HuH-7 (cell line): ENCODE measurements at places on chromosomes 11 and 22.
A peak's percentile ranks its signal among the peaks of the same experiment; 100 is the strongest.

GRCh38 chr22:36981247-36981775, 37.9 kb downstream of the TST start:
- no peak for DNase-seq

DNA sequence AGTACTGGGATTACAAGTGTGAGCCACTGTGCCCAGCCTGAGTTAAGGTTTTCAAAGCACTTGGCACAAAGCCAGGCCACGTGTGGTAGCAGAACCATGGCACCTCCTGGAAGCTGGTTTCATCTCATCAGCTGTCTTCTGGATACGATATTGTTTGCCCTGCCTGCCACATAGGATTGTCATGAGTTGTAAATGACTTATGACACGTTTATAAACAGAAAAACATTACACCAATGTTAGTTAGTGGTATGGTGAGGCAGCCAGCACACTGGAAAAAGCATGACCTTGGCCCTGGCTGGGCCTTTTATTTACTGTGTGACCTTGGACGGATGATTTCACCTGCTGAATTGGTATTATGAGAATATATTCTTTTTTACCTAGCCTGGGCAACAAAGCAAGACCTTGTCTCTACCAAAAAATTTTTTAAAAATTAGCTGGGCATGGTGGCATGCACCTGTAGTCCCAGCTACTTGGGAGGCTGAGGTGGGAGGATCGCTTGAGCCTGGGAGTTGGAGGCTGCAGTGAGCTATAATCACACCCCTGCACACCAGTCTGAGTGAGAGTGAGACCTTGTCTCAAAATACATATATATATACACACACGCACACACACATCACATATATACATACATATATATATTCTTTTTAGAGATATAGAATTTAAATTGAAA, 24.0 kb upstream of the MYH9 start:
- no peak for DNase-seq

DNA sequence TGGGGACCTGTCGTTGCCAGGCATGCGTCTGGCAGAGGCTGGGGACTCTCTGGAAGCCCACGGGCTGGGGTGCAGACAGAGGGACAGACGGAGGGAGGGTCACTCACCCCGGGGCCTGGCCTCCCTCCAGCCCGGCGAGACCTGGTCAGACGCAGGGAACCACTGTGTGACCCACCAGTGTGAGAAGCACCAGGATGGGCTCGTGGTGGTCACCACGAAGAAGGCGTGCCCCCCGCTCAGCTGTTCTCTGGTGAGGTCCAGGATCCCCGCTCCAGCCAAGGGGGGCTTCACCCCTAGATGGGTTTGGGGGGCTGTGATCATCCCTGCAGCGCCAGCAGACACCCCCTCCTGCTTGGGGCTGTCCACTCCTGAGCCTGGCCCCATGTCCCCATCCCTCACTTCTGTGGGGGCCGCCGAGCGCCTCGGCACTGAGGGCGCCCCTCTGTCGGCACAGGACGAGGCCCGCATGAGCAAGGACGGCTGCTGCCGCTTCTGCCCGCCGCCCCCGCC, 23.6 kb upstream of the MUC5B start:
- no peak for DNase-seq

DNA sequence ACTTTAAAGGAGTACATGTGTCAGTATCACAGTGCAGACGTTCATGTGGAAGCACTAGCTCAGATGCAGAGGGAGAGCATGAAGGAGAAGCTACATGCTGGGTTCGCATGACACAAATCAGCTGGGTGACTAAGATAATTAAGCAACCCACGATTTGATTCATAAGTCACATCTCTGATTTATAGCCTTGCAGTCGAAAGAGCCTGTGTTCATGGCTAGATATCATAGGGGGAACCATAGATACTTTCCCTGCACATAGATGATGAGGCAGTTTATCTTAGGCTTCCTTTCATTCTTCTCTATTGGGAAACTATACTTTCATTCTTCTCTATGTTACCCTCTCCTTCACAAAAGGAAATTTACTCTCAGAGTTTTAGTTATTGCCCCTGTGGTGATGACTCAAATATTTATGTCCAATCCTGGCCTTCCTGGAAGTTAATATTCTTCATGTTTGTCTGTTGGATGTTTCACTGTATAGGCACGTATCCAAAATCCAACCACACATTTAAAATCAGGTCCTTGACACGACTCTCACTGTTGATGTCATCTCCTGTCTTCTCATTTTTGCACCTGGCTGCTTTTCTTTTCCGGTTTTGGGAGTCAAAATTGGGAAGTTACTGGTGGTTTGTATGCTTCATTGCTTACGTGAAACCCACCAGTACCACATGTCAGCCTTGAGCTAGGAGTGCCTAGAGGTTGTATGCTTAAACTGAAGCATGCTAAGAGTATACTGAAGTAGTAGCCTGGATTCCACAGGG, 56.3 kb upstream of the SLC5A12 start:
- DNase-seq: no peak

- DNase-seq: no peak
Observed at GRCh38 chr11:107587306-107587979, 3.5 kb upstream of the ELMOD1 start.

DNA sequence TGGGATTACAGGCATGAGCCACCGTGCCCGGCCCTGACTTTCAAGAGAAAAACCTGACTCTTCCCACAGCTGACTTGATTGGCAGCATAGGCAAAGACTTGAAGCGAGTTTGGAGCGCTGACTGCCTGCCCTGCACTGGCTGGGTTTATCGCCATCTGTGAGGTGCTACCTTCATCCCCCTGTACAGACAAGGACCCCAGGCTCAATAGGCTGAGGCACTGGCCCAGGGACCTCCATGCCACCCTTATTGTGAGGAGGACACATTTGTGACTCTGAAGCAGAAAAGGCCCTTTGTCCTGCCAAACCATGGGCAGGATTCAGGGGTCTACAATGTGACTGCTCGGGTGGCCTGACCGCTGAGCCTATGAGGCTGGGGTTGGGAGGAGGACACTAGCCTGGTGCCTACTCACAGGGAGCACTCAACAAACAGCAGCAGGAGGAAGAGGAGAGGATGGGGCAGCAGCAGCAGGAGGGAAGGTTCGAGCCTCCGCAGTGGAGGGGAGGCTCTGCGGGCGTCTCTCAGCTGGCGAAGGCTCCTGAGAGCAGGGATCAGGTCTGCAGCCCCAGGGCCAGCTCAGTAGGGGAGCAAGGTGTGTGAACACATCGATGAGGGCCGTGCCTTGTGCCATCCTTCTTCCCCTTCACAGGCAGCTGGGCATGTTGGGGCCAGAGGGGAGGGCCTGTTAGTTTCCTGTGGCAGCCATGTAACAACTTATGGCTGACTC, 72.9 kb upstream of the WNT7B start:
- DNase-seq: no peak

GRCh38 chr22:19879246-19879570, 24.5 kb upstream of the GNB1L start:
- no peak for DNase-seq

DNA sequence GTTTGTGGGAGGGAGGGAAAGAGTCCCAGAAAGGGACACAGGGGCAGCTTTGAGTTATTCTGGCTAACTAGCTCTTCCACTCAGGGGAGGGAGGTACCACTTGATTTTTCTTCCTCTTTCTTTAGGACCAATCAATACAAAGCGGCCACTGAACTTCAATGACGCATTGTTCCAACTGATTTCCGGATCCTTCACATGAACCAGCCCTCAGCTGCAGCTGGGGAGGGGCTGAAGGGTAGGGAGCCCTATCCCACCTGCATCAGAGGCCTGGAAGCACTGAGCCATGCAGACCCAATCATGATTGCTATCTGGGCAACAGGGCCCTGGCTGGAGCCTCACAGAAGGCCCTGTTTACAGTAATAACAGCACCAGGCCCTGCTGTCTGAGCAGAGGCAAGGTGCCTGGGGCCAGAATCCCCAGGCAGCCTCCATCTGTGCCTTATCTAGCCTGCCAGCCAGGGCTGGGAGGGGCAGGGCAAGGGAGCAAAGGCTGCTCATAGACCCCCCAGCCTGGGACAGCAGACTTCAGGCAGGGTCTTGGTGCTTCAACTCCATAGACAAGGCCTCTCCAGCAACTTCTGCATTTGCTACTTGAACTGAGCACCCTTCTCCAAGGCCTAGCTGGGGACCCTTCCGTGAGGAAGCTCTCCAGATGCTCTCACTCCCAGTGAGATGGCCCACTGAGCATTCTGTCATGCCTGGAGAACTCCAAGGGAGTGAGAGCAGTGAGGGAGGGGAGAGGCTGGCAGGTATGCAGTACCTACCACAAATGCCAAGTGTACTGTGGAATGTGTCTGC, 22.5 kb downstream of the CLPB start:
- DNase-seq: no peak

DNA sequence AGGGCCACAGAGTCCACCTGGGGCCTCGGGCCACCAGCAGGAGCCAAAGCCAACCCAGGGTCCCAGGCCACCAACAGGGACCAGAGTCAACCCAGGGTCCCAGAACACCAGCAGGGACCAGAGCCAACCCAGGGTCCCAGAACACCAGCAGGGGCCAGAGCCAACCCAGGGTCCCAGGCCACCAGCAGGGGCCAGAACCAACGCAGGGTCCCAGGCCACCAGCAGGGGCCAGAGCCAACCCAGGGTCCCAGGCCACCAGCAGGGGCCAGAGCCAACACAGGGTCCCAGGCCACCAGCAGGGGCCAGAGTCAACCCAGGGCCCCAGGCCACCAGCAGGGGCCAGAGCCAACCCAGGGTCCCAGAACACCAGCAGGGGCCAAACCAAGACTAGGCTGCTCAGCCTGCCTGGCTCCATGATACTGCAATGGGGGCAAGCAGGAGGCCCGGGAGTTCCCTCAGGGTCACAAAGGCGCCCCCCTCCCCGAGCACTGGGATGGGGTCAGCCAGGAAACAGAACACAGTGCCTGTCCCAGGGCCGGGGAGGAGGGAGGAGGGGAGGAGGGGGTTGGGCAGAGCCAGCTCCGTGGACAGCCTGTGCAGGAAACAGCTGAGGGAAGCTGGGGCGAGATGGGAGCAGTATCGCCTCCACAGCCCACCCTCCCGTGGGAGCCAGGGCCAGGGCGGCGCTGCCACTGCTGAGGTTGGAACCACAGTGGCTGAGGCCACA, 62.0 kb upstream of the PRR5 start:
- DNase-seq: no peak

GRCh38 chr11:88402192-88402715, 64.7 kb upstream of the CTSC start:
- DNase-seq: no peak

GRCh38 chr11:104946907-104947306, 21.5 kb downstream of the CASP4 start:
- peak; percentile 17 for DNase-seq

DNA sequence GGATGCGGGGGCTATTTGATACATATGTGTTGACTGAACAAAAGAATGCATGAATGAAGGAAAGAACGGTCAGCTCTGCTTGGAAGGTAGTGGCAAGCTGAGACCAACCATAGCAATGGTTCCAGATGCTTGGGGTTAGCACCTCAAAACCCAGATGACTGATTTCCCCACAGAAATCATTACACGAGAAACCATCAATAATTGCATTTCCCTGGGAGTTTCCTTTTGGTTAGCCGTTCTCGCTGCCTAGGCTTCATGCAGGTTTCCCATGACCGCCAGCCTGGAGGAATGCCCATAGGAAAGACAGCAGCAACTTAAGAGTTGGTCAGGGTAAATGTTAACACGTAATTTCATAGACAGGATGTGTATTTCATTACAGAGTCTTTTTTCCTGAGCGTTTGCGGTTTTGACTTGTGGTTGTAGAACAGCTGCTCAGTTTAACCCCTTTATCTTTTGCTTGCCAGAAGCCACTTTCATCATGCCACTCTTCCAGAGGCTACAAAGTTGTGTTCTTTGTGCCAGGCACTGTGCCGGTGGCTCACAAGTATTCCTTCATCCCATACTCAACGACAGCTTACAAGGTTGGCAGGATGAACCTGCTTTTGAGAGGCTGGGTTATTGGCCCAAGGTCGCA, 2.8 kb downstream of the IL17RA start:
- DNase-seq: no peak

GRCh38 chr22:28981818-28982499, 79.7 kb downstream of the C22orf31 start:
- DNase-seq: no peak
